Activated CD8-positive, alpha-beta memory T cell treated with anti-CD3 and anti-CD28 coated beads, Interleukin-2, amount 10 ng/mL, durations not matched to agents 7 days and 5 days (primary cell): ENCODE measurements at places on chromosomes 12 and 14.

- no peak for DNase-seq
Measured at GRCh38 chr14:41609704-41610183, 3.1 kb downstream of the LRFN5 start.

DNA sequence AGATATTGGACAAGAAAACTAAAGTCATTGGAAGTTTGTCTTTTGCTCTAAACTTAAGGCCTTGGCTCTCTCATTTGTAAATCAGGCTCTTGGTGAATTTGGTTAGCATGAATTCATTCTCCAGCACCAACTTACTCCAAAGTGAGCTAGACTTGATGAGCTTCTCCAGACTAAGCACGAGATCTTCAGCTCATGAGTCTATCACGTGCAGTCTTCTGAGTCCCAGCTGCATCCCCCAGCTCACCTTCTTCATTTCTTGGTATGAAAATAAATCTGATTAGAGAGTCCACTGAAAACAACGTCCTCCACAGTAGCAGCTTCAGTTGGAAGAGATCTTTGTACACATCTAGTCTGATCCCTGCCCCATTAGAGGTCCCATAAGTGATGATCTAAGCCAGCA, 52.5 kb upstream of the DDX11 start:
- DNase-seq: peak; percentile 1

- DNase-seq: no peak
Measured at GRCh38 chr12:16030744-16031143, 119.6 kb downstream of the DERA start.

DNA sequence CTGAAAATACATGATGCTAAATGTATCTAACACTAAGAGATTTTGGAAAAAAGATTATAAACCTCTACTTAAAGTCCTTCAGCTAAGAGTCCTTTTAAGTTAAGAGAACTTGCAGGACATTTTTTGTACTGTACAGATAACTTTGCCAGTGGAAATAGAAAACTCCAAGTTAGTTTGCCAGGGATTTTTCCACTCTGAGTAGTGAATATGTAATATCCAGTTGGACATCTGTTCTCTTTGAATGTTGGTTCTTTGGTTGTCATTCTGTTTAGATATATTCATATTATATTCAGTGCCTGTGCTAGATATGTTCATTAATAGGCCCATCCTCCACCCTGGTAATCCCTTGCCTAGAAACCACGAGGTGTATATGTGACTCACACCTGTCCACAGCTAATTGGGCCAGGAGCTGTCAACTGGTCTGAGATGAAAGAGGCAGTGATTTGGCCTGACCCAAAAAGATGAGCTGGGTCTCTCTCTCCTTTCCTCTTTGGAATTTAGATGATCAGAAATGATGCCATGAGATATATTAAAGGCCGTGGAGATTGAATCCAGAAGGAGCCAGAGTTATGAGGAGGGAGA, 261.0 kb upstream of the LRIG3 start:
- no peak for DNase-seq

GRCh38 chr12:105576261-105576660, 245.8 kb downstream of the C12orf75 start:
- no peak for DNase-seq

GRCh38 chr14:30990770-30991169, 34.7 kb upstream of the AP4S1 start:
- DNase-seq: no peak

DNA sequence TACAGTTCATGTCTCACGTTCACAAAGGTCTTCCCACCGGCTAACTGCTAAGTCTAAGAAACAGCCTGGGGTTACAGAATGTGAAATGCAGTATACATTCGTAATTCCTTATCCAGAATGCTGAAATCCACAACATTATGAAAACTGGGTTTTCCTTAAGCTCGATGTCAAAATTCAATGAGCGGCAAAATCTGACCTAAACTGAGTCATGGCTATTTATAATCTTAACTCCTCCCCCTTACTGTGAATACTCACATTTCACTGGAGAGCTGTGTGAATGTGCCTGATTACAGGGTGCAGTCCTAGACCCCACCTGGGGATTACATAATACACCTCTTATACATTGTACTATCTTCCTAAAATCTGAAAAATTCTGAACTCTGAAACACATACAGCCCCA, 35.3 kb downstream of the STX2 start:
- no peak for DNase-seq

DNA sequence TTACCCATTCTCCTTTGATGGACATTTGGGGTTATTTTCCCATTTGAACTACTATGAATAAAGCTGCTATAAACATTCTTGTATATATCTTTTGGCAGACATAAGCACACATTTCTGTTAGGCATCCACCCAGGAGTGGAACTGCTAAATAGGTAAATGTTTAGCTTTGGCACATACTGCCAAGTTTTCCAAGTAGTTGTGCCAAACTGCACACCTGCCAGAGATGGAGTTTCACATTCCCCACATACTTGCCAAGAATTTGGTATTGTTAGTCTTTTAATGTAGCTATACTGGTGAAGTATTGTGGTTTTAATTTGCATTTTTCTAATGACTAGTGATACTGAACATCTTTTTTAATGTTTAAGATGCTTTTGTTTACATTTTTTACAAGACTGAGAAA, 201.0 kb downstream of the GXYLT1 start:
- no peak for DNase-seq

DNA sequence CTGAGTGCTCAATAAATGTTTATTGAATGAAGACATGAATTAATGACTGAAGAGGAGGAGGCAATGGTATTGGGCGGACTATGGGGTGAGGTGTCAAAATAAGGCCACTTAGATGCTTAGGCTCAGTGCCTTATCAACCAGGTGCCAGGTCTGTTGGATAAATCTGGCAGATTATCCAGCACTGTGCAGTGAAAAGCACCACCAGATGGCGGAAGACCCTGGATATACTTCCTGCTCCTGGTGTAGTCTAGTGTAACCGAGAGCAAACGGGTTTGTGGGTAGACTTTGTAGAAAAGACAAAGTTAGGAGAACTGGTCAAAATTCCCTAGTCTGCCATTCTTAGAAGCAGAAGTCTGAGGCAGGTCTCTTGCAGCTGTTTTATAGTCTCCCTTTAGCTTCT, 306.3 kb downstream of the ATP23 start:
- DNase-seq: no peak

GRCh38 chr14:64714432-64715025, 10.3 kb downstream of the PLEKHG3 start:
- DNase-seq: no peak

DNA sequence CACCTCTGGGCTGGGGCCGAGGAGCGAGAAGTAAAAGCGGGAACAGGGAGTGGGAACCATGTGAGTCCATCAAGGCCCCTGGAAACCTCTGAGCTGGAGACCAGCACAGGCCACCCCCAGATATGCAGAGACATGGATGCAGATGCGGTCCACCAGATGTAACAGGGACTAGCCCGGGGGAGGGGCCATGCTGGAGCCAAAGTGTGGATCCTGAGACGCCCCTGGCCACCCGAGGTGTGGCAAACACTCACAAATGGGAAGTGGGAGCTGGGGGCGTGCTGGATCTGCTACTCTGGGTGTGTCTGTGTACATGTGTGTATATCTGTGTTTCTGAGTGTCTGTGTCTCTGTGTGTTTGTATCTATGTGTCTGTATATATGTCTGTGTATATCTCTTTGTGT, 12.8 kb downstream of the MYL2 start:
- no peak for DNase-seq

- DNase-seq: no peak
Measured at GRCh38 chr14:45145214-45145613, 9.5 kb downstream of the FANCM start.

DNA sequence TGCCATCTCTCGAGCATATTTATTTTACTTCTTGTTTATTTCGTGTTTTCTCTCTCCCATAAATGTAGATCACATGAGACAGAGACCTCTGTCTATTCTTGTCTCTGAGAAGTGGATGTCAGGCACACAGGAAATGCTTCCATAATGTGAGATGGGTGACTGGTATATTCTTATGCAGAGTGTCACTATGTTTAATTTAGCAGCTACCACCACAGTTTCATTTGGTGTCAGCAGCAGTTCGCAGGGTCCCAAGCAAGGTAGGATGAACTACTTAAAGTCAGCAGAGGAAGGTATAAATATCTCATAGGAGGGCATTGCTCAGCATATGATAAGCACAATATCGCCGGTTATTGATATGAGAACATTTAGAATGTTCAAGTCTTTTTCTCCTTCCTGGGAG, 180.9 kb upstream of the CNTN1 start:
- no peak for DNase-seq

GRCh38 chr12:82740-83139, 16.2 kb downstream of the IQSEC3 start:
- DNase-seq: no peak

- no peak for DNase-seq
Measured at GRCh38 chr14:56731187-56731586, 79.1 kb downstream of the OTX2 start.
